Right hindlimb (tissue), 1 donor: ENCODE measurements at places on chromosomes 3 and 15.

- DNase-seq = peak; percentile 77
Observed at GRCh38 chr3:65439641-65440284, 599.0 kb downstream of the MAGI1 start.

DNA sequence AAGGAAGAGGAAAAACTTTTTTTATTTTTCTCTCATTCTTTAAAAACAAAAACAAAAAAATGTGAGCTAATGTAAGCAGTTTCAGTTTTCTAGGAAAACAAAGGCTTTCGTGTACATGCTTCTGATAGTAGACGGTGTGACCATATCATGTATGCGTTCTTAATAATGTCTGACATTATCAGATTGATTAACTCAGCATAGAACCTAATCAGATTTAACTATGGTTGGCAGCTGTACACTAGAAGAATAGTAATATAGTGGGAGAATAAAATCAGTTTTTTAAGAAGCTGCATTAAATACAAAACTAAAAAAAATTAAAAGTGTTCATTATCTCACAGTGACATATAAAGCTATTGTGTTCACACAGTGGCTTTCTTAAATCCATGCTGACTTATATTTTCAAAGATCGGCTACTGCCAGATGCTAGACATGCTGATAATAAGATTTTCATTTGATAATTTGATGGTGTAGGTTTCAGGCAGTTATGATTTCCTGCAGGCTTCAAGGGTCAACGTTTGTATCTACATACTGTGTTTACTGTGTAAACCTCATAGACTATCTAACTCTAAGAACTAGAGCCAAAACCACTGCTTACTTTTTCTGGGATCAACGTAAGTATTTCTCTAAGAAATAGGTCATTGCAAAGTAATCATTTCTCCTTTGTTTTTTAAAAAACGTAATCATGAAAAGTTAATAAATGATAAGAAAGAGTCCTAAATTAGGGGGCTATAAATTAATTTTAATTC is 74.0 kb downstream of the UBE2E2 start:
- DNase-seq = no peak

DNA sequence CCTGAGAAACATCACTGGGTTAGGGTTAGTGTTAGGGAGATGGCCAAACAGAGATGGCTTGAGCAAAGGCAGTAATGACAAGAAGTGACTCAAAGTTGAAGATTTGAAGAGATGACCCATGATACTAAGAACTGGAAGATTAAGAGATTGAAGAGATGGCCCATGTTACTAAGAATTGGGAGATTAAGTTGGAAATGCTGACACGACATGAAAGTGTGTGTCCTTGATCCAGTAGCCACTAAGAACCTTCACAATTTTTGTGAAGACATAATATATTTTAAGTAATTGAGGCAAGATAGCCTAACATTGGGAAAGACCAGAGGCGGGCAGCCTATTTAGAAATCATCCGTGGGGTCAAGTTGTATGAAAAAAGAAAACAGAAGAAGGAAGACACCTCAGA is 239.4 kb downstream of the ADAMTSL3 start:
- DNase-seq = no peak

- DNase-seq = no peak
Observed at GRCh38 chr15:85778107-85778776, 16.5 kb downstream of the KLHL25 start.

- no peak for DNase-seq
Observed at GRCh38 chr3:117844676-117845075, 1135.1 kb downstream of the TUSC7 start.

DNA sequence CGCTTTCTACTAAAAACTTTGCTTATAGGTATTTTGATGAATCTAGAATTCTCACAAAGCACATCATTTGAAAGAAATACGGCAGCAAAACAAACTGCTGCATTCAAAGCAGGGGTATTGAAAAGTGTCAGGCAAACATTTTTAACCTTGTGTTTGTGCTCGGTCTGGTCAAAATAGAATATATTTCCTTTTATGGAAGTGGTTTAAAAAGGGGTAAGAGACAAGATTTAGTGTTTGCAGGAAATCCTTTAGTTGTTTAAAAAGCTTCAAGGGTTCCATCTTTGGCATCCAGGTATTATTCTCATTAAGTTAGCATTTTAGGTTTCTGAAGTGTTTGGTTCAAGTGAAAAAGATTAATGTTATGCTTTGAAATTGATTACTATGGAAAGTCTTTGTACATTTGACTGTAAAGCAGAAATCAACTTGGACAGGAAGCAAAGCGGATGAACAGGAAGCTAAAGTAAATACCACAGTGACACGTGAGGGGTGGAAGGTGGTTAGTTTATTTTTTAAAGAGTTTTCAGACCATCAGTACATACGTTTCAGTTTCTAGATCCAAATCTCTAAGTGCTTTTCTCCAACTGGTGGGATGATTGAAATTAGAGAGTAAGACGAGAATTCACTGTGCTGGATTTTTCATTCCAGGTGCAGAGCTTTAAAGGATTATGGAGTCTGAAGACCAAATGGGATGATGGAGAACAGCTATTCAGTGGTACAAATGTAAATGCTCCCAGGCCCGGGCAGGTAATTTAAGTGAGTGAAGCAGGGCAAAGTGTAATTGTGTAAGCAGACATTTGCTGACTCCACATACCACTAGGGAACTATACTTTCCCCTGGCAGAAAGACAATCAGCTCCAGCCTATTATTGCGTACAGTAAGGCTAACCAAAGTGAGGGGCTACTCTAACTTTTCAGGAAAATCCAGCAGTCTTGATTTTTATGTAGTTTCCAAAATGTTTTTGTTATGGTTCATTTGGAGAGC is 341.8 kb upstream of the TBL1XR1 start:
- DNase-seq = no peak

DNA sequence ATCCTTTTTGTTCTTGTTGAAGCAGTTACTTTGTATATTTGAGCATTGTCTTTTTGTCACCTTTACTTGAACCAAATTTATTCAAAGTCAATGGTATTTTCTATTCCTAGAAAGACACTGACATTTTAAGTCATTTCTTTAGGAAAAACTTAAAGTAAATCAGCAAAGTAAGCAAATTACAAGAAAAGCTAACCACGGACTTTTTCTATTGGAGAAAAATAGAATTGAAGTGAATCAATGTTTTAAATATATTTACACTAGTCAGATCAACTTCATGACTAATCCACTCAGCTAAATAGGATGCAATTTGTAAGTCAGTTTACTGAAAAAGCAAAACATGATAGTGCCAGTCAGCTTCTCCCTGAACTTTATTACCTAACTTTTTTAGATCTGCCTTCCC is 733.8 kb upstream of the ALCAM start:
- no peak for DNase-seq

GRCh38 chr3:105626739-105627138 is 242.1 kb downstream of the CBLB start:
- DNase-seq = no peak

GRCh38 chr15:81281766-81282605 is 42.0 kb downstream of the STARD5 start:
- DNase-seq = no peak

- no peak for DNase-seq
Observed at GRCh38 chr3:27565201-27565852, 81.1 kb upstream of the SLC4A7 start.

DNA sequence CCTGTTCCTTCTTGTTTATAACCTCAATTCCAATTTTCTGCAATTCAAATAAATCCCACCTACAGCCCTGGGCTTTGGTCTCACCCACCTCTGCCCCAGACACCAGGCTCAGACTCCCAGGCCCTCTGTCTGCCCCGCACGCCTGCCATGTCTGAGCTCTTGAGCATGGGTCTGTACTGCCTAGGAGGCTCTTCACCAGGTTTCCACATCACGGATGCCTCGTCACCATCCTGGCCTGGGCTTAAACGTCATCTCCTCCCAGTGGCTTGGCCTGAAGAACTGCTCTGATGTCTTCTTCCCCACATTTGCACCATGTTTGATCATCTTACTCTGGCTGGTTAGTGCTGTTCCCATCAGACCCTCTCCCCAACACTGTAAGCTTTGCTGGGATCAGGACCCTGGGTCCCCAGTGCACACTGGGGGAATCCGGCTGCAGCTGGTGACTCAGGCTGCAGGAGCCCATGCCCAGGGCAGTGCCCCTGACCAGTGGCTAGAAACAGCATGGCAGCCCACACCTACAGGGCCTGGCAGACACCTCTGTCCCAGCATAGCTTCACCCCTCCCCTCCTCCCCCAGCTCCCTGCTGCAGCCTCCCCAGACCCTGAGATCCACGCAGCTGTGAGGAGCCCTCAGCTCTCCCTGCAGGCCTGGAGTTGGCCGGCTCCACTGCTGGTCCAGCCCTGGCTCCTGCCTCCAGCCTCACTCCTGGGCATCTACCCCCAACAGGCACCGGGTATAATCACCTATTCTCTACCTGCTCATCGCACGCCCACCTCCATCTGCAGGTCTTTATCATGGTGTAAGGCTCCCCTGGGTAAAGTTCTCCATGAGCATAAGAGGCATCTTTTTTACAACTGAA is 162.8 kb upstream of the NSMCE3 start:
- no peak for DNase-seq

DNA sequence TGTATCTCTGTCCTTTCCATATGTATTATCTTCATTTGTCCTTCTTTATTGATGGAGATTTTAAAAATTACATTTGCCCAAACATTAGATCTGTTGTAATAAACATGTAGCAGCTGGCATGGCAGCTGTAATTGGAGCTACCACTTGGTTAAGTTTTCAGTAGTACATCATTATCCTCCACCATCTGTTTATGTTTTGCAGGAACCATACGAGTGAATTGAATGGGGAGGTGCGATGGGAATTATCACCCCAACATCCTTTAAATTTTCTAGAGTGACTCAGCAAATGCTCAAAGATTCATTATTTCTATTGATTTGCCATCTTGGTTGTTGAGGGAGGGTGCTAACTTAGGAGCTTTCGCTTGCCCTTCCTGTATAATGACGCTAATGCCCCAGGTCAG is 32.6 kb upstream of the NOX5 start:
- DNase-seq = no peak

DNA sequence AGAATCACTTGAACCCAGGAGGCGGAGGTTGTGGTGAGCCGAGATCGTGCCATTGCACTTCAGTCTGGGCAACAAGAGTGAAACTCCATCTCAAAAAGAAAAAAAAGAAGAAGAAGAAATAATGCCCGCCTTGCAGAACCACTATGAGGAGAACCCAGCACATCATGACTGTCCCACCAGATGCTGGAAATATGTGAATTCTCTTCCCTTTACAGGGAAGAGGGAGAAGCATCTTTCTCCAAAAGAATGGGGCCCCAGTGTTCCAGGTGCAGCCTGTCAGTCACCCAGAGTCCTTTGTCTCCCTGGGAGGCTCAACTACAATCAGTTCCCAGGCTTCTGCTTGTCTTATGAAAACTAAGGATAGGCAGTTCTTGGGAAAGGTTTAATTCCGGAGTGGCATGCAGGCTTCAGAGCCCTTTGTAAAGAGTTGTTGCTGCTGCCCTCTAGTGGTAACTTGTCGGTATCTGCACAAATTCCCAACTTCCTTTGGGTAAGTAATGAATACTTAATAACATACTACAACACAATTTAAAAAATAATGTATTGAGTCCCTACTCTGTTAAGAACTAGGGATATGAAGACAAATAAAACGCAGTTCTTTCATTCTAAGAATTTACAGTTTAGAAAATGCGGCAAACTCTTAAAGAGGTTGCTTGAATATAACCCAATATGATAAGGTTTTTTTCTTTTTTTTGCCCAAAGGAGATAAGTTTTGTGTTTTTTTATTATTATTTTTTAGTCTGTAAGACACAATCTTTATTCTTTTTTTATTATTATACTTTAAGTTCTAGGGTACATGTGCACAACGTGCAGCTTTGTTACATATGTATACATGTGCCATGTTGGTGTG is 18.6 kb upstream of the TICRR start:
- peak; percentile 58 for DNase-seq

DNA sequence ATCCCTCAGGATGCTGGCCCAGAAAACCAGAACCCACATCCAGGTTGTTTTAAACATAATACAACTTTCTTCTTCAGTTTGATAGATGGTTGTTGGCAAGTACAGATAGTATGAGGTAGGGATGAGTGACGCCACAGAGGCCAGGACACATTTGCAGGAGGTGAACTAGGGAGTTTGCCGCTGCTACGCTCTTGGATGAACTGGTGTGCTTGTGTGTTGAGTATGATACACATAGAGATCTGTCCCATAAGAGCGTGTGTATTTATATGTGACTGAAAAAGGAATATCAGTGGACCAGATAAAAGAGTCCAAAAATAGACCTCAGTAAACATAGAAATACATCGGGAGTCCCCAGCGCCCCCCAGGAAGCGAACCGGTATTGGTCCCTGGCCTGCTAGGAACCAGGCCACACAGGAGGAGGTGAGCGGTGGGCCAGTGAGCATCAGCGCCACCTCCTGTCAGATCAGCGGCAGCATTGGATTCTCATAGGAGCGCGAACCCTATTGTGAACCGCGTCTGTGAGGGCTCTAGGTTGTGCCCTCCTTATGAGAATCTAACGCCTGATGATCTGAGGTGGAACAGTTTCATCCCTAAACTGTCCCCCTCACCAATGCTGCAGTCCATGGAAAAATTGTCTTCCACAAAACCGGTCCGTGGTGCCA is 98.1 kb downstream of the LRRK1 start:
- DNase-seq = no peak
